ENCODE measurements at places on chromosomes 16 and 17.

- no peak for DNase-seq
These were observed 9.8 kb downstream of the SCGB1C2 start for GRCh38 chr17:146983-147761.

DNA sequence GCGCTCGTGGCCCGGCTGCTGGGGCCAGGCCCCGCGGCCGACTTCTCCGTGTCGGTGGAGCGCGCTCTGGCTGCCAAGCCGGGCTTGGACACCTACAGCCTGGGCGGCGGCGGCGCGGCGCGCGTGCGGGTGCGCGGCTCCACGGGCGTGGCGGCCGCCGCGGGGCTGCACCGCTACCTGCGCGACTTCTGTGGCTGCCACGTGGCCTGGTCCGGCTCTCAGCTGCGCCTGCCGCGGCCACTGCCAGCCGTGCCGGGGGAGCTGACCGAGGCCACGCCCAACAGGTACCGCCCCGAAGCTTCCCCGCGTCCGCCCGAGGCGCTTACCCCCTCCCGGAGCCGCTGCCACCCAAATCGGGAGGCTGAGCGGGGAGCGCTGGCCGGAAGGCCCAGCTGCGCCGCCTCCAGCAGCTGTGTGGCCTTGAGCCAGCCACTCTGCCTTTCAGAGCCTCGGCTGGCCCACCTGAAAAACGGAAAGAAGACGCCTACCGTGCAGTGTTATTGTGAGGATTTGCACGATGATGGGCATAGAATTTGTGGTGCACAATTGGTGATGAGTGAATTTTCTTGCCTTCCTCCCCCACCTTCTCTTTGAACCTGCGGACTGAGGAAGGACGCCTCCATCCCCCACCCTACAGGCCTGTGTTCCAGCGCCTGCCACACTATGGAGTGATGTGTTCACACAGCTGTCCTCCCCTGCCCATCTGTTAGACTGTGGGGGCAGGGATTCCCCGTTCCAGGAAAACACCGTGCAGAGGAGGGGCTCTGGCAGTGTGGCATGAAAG, 523 bp downstream of the NAGLU start:
- DNase-seq, result no peak

DNA sequence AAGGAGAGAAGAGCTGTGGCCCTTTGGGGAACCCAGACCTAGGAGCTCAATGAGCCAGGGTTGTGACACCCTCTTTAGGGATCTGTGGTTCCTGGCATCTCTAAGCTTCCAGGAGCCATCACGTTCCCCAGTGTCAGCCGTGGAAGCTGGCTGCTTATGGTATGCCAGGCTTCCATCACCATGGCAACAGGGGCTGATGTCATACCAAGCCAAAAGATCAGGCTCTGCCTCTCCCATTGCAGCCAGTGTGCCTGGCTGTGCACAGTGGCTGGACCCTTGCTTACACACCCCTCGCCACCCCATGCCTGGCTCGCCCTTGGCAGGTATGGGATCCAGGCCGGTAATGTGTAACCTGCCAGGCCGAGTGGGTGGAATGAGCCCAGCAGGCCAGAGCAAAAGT, 91.1 kb downstream of the SSH2 start:
- DNase-seq, result no peak

GRCh38 chr17:35345926-35346771, 27.3 kb downstream of the SLFN11 start:
- DNase-seq, result no peak

GRCh38 chr16:2197765-2198164, 1.4 kb upstream of the CASKIN1 start:
- no peak for DNase-seq

GRCh38 chr17:1347589-1348323, 52.3 kb downstream of the YWHAE start:
- DNase-seq, result no peak
